ENCODE measurements at places on chromosomes 1 and 21.

- no peak for DNase-seq
These were observed 117.1 kb downstream of the FOXD2 start for GRCh38 chr1:47554901-47555300.

DNA sequence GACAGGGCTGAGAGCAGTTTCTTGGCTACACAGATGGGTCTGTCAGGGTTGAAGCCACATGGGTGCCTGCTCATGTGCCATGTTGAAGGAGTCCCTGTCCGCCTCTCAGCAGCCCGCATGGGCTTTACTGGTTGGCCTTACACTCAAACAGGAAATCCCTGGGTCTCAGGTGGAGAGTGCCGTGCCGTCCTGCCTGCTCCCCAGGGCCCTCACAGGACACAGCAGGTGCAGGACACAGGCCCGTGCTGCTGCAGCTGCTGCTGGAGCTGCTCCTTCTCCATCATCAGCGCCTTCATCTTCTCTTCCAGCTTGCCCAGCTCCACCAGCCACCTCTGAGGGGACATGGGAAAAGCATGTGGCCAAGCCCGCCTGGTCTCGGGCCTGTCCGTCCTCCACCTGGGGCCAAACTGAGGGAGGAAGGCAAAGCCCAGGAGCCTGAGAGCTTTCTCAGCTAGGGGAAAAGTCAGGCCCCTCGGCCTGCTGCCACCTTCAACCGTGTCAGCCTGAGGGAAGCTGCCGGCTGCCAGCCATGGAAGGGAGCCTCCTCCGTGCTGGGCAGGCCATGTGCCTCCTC is 5.5 kb downstream of the SLFNL1 start:
- no peak for DNase-seq

GRCh38 chr21:37139902-37140301 is 66.8 kb downstream of the TTC3 start:
- no peak for DNase-seq

- peak; percentile 22 for DNase-seq
These were observed 6.7 kb downstream of the C1orf115 start for GRCh38 chr1:220696863-220697231.

DNA sequence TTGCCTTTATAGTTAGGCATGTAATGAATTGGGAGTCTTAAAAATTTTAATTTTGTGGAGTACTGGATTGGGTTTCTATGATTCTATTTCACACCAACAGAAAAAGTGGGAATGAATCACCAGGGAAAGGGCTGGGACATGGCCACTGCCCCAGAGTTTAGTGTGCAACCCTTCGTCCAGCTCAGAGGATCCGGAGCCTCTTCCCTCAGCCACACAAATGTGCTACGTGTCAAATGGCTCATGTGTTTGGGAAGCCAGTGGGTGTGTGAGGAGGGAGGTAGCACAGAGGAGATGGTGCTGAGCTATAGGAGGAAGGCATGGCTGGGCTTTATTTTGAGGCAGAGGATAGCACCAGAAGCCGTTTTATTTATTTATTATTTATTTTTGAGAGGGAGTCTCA is 247.3 kb downstream of the SIPA1L2 start:
- DNase-seq: no peak

- no peak for DNase-seq
These were observed 85.3 kb downstream of the SLC66A1 start for GRCh38 chr1:19397217-19397945.

DNA sequence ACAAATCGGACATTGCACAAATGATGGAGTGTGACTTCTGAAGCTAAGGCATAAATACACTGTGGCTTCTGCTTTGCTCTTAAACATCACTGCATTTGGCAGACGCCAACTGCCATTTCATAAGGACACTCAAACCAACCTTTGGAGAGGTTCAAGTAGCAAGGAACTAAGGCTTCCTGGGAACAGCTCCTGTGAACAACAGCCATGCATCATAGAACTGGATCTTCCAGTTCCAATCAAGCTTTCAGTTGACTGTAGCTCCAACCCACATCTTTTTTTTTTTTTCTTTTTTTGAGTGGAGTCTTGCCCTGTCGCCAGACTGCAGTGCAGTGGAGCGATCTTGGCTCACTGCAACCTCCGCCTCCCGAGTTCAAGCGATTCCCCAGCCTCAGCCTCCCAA is 10.7 kb upstream of the HUNK start:
- no peak for DNase-seq

DNA sequence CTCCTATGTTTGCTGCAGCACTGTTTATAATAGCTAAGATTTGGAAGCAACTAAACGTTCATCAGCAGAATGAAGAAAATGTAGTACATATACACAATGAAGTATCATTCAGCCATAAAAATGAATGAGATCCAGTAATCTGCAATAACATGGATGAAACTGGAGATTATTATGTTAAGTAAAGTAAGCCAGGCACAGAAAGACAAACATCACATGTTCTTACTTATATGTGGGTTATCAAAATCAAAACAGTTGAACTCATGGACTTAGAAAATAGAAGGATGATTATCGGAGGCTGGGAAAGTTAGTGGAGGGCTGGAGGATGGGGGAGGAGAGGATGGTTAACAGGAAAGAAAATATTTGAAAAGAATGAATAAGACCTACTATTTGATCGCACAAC is 1017.6 kb downstream of the KCNT2 start:
- DNase-seq: no peak

GRCh38 chr1:185610954-185611353 is 123.2 kb upstream of the HMCN1 start:
- DNase-seq: no peak

- no peak for DNase-seq
These were observed 59.7 kb upstream of the CLDN14 start for GRCh38 chr21:36539434-36540150.

- DNase-seq: no peak
These were observed at the start of gene F11R for GRCh38 chr1:161020509-161021164. Gene F11R, minus strand, starts transcription at chr1:161021152. Its CDS starts 79 bp downstream, at chr1:161021073.

- no peak for DNase-seq
These were observed 48.5 kb downstream of the UTP25 start for GRCh38 chr1:209876078-209876800.

DNA sequence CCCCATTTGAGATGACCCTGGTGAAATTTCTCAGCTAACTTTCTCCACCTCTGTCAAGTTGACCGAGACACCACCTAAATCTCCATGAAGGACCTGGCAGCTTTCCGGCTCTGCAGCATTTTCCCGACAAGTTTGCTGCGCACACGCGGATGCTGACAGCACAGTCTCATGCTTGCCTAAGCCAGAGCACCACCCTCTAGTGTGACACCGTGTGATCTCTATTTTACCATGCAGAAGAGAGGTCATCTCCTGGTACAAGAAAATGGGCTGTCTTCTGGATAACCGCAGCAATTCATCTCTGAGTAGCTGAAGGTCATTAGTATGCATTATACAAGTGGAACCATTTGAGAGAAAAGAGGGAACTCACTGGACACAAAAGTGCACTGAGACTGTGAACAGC is 38.9 kb upstream of the H6PD start:
- DNase-seq: no peak

DNA sequence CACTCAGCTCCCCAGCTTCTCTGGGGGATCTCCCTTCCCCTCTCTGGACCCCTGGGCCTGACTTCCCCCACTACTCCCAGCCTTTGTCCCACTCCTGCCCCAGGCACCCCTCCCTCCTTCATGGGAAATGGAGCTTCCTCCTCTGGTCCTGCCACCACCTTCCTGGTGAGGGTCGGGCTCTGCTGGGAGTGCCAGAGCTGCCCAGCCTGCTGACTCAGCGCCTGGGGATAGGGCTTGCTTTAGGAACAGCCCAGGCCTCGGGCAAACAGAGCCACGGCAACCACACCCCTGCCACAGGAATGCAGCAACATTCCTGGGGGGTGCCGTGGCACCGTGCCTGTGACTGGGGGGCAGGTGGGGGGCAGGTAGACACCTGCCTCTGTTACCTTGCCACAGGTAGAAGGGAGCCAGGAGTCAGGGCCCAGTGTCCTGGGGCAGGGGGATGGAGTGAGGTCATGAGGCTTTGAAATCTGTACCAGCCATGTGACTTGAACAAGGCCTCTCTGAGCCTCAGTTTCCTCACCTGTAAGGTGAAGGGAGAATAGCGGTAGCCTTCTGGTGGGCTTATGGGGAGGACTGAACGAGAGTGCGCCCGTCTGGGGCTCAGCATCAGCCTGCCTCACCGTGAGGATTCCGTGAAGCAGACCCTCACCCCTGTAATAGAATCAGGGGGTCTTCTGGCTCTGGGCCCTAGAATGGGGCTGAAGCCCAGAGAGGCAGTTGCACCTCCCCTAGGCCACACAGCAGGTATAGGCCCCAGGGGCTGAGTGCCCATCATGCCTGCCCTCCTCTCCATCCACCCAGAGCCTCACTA is 17.8 kb upstream of the EPHA2 start:
- no peak for DNase-seq

DNA sequence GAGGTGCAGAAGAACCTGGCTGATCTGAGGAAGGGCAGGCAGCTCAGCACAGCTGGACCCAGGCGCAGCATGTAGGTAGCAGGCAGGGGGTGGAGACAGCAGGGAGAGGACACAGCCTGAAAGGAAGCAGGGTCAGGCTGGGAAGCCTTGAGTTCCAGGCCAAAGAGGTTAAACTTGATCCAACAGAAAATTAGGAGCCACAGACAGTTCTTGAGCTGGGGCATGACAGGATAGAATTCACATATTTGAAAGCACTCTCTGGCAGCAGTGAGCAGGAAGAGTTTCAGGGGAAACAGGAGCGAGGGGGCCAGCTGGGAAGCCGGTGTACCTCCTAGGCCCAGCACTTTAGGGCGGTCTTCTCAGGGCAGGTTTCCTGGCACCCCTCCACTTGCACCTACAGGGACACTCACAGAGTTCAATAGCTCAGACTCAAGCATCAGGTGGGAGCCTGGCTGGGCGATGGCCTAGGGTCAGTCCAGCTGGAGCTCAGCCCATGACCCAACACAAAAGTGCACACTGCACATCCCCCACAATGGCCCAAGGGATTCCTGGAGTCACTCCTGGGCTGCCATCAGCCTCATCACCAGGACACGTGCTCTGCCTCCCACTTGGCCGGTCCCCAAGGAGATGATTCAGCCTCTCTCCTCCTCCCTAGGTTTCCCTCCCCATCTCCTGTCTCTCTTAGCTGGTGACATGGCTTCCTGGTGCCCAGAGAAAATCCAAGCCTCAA is 22.7 kb downstream of the MATN1 start:
- no peak for DNase-seq

DNA sequence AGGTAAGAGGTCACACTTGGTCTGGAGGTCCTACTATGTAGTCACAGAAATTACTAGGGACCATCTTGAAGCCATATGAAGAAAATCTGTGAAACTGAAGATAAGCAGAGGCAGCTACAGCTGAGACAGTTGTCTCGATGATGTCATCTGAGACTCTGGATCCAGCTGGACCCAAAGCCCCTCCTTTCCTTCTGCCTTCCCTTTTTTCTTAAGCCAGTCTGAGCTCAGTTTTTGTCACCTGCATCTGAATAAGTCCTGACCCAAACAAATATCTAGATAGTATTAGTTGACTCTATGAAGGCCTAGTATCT is 143.3 kb downstream of the ETS2 start:
- no peak for DNase-seq

- no peak for DNase-seq
These were observed 7.7 kb downstream of the TMEM61 start for GRCh38 chr1:54987919-54988705.

- no peak for DNase-seq
These were observed 71.3 kb downstream of the GRIK3 start for GRCh38 chr1:36963006-36963405.

DNA sequence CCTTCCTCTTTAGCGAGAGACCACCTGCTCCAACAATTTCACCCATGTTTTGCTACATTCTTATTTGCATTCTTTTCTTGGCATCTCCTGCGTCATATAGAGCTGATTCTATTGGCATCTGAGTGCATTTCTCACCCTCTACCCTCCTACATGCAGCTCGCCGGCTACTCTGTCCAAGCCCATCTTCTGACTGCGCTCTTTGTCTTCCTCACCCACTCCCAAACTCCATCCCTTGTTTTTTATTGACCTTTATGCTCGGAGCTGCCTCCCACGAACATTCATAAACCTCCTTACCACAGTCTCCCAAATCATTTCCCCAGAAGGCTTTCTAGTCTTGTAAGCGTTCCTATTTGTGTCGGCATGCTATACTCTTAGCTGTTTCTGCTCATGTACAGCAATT is 33.6 kb upstream of the FMN2 start:
- no peak for DNase-seq

GRCh38 chr1:96384611-96385010 is 337.0 kb upstream of the PTBP2 start:
- no peak for DNase-seq

DNA sequence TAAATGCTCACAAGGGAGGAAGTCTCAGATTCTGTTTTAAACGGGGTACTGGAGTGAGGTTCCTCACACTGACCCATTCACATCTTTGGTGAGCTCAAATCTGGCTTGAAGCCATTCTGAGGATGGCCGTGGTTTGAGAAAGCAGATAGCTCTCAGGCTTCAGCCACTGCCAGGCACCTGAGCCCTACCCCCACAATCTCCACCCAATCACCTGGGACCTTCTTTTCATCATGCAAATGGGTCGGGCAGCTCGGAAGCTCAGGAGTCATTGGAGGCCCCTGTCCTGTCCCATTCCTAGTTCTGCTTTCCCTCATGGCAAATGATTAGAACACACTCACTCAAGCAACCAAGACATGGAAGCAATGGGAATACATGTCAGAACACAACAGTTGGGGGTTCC is 141.4 kb upstream of the ETS2 start:
- no peak for DNase-seq

DNA sequence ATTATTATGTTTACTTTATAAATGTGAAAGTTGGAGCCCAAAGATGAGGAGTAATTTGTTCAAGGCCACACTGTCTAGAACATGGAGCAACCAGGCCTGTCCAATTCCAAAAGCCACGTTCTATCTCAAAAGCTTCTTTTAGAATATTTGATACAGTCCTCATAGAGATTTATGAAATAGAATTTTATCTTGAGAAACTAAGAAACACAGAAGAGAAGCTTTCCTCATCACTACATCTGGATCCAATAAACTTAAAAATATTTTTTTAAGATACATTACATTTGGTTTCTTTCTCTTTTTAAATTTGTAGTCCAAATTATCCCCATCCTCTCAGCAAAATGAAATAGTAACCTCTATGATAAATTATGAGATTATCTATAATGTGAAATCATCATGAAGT is 58.9 kb downstream of the DDAH1 start:
- no peak for DNase-seq

GRCh38 chr21:45089964-45090363 is 15.6 kb downstream of the ADARB1 start:
- no peak for DNase-seq

DNA sequence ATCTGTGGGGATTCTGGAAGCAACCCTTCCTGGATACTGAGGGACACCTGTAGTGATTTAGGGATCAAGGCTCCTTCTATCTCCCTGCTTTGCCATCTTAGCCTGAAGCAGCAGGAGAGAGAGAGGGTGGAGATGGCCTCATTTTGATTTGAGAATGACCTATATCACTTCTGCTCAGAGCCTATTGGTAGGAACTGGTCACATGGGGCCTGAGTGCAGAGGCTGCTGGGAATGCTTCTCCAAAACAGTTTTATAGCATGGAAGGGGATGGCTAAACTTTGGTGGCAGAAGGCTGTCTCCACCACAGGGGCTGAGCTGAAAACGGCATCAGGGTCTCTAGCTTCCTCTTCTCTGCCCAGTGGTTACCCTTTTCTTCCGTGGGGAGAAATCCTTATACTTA is 105.8 kb downstream of the TBX19 start:
- DNase-seq: no peak

Data from amygdala (tissue), 56 donors.